ENCODE measurements at places on chromosomes 3 and 15. TPM values are rescaled to one million over a fixed set of nuclear protein-coding genes. Genes with fewer than 3 reads are reported as not detected.
A peak's percentile ranks its signal among the peaks of the same experiment; 100 is the strongest.

The CELSR3 gene
- polyA plus RNA-seq: 1.0 TPM

DNA sequence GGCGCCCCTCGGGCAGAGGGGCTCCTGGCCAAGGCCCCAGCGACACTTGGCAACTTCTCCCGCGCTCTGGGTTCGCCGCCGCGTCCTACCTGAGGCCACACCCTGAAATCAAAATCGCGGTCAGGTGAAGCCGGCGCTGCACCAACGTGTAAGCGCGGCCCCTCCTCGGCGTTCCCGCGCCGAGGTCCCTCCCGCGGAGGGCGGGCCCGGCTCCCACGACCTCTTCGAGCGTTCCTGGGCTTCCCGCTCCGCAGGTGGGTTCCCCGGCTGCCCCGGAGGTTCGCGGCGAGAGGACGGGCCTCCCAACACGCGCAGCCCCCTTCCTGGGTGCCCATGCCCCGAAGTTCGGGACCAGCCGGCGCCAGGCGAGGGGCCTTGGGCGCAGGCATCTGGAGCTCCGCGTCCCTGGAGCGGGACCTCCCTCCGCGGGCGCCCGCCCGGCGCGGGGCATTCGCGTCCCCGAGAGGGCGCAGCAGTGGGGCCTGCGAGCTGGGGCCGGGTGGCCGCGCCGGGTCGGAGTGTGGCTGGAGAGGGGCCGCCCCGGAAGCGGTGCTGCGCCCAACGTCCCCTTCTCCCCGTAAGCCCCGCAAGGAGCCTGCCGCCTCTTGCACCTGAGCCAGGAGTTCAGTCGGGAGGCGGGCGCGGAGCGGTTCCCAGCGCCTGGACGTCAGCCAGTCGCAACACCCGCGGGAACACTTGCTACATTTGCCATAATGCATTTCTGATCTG is 13.7 kb downstream of the PAK6 start:
- DNase-seq: no peak

- no peak for DNase-seq
These were observed 24.9 kb downstream of the EMC7 start for GRCh38 chr15:34076785-34077184.

The FILIP1L gene
- polyA plus RNA-seq: 17.6 TPM

The MUC13 gene
- polyA plus RNA-seq: not detected

The EOMES gene
- 0.04 TPM for polyA plus RNA-seq

The MYH15 gene
- 0.42 TPM for polyA plus RNA-seq

DNA sequence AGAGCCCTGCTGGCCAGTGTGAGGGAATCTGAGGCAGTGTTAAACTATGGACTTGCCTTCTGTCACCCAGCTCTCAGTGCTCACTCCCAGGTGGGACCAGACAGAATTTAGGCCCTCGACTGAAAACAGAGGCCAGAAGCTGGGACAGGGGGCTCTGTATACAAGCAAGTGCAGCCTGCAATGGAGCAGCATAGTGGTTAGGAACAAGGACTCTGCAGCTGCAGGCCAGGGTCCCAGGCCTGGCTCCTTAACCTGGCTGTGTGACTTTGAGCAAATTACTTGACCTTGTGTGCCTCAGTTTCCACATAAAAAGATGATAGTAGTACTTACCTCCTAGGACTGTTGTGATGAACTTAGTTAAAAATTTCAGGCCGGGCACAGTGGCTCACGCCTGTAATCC is 39.8 kb downstream of the CMTM7 start:
- no peak for DNase-seq

DNA sequence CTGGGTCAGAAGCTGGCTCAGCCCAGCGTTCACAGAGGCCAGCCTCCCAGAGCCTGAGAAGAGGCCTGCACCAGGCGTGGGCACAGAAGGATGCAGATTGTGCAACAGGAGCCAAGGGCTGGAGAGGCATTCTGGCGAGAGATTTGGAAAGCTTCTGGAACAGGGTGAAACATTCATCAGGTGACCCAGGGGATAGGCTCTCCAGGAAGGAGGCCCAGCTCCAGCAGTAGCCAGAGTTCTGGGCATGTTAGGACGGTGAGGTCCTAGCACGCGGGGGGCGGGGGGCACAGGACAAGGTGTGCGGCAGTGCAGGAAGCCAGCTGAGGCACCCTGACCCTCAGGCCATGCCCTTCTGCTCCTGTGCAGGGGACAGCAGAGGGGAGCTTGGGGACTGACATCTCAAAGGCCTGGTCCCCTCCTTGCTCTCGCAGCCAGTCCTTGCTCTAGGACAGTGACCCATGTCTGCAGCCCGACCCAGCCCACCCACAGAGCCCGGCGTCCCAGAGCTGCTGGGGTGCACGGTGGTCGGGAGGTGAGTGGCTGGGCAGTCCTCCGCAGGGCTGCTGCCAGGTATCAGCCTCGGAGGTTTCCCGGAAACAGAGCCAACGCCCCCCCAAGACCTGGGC is 111.7 kb upstream of the KLF13 start:
- DNase-seq: no peak

GRCh38 chr3:111903067-111903511 is 44.0 kb downstream of the PHLDB2 start:
- no peak for DNase-seq

GRCh38 chr15:65354835-65355172 is 23.0 kb downstream of the IGDCC3 start:
- DNase-seq: no peak

DNA sequence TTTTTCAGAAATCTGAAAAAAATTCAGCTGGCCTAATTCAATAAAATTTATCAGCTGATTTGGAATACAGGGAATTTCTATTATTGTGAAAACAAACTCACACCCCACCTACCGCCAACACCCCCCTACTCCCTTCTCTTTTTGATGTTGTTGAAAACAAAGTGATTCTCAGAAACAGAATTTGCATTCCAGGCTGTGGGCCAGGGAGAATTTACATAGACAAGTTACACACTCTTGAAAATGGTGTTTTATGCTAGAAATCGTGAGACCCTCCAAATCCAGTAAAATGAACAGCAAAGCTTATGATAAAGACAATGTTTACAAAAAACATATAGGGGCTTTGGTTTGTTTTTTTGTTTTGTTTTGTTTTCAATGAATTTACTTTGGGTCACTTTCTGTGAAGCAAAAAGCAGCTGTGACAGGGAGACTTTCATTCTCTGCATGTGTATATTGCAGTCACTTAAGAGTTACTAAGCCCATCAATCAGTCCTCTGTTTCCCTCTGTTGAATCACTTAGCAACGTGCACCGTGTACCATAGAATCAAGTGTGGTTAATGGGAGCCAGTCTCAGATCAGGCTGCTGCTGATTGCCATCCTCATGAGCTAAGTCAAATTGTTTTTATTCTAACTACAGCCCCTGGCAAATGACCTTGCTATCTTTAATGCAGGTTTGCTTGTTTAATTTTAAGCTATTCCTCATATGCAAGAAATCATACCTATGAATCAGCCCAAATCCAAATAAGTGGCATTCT is 159.8 kb downstream of the ALCAM start:
- DNase-seq: no peak

DNA sequence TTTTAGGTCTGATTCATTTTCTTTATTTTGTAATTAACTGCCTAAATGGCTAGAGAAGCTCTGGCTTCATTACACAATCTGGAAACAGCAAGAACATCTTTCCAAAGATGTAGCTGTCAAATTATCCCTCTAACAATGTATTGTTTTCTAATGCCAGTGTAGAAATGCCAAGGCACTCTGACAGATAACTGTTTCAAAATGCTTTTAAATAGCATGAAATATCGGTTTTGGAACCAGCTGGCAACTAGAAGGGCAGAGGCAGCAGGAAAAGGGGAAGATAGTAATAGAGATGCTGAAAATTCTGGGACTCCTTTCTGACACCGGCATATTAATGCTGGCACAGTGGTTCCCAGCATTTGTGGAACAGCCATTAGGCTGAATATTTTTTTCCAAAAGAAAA is 26.1 kb downstream of the MORC1 start:
- no peak for DNase-seq

DNA sequence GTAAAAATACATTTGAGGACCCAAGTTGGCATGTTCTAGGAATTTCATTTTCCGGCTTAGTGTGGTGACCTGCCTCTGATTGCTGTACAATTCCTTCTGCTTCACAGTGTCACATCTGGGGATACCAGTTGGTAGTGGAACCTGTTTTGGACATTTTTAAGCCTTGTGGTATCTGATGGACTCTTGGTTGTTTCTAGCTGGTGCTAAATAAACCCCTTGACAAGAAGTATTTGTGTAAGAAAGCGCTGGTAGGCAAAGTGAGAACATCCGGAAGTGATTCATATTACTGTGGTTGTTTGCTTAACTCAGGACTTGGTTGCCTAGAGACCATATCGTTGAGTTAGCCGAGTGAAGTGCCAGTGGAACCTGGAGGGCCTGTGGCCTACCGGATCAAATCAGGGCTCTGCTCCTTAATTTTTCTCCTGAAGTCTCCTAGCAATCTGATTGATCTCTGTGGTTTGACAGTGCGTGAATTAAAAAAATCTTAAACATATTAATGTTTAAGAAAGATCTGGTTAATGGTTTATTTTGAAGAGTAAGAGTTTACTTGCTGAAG is 12.8 kb downstream of the IQGAP1 start:
- DNase-seq: peak; percentile 84

- DNase-seq: no peak
These were observed 630 bp upstream of the EFCAB12 start for GRCh38 chr3:129429080-129429451.

- no peak for DNase-seq
These were observed 44.8 kb upstream of the SPSB4 start for GRCh38 chr3:141006344-141006743.

- DNase-seq: no peak
These were observed 223.1 kb downstream of the RBMS3 start for GRCh38 chr3:29503958-29504357.

The CD86 gene
- polyA plus RNA-seq: 1.9 TPM
